ENCODE measurements at places on chromosomes 7 and 10. TPM values are rescaled to one million over a fixed set of nuclear protein-coding genes. Genes with fewer than 3 reads are reported as not detected.

The SORCS3 gene
- not detected for total RNA-seq

The FANK1 gene
- not detected for total RNA-seq

The CLIP2 gene
- 0.76 TPM for total RNA-seq

The MAGI2 gene
- 0.93 TPM for total RNA-seq

The LRIT1 gene
- not detected for total RNA-seq

- H3K27ac ChIP-seq, result no peak overlapping the region
- H3K4me1 ChIP-seq, result no peaks in the 10 kb centered on the region
- no peaks in the 10 kb centered on the region for H3K36me3 ChIP-seq
- no peaks in the 10 kb centered on the region for H3K27me3 ChIP-seq
These were observed 127.8 kb downstream of the PTPN20 start for GRCh38 chr10:47038881-47039561.

GRCh38 chr10:28020993-28021982 is 22.4 kb upstream of the ODAD2 start:
- H3K27me3 ChIP-seq, result no peaks in the 10 kb centered on the region
- no peak overlapping the region for H3K4me3 ChIP-seq
- no peak overlapping the region for H3K27ac ChIP-seq

- 0 out of 2 replicates have a peak, but pooled peaks cover 3% of the 10 kb centered on the region for H3K4me1 ChIP-seq
- H3K27ac ChIP-seq, result no peak overlapping the region
- no peaks in the 10 kb centered on the region for H3K27me3 ChIP-seq
- DNase-seq, result no peak
- no peak overlapping the region for H3K4me3 ChIP-seq
These were observed 5.1 kb downstream of the PRXL2A start for GRCh38 chr10:80413271-80413996.

DNA sequence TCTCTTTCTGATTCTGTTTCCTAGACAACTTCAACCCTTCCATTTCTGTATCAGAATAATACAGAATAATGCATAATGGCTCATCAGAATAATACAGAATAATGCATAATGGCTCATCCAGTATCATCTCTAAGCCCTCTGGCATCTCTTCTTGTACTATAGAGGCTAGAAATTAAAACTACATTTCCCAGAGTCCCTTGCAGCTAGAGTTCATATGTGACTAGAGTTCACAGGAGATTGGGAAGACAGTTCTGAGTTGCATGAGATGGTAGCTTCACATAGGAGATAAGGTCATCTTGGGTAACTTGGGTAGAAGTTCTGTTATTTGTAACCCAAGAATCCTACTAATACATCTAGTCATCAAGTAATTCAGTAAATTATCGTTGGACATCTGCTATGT is 122.9 kb upstream of the NRBF2 start:
- no peak overlapping the region for H3K27ac ChIP-seq
- no peaks in the 10 kb centered on the region for H3K36me3 ChIP-seq
- H3K4me3 ChIP-seq, result no peak overlapping the region
- DNase-seq, result no peak

- no peak overlapping the region for H3K27ac ChIP-seq
- H3K4me1 ChIP-seq, result no peaks in the 10 kb centered on the region
- H3K27me3 ChIP-seq, result no peaks in the 10 kb centered on the region
- no peak overlapping the region for H3K4me3 ChIP-seq
- no peak for DNase-seq
These were observed 456.1 kb downstream of the PHTF2 start for GRCh38 chr7:78254726-78255055.

DNA sequence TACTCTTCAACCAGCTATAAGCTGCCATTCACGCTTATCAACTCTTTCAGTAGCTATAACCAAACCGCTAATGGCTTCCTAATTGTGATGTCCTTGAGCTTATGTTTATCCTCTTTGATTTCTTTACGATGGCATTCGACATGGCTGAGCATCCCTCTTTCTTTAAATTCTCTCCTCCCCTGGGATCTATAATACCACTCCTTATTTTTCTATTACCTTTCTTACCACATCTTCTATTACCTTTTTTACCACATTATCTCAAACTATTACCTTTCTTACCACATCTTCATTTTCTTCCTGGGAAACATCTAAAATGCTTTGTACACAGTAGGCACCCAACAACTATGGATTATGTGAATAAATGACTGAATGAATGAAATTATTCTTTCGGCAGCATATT is 13.1 kb downstream of the ZCWPW1 start:
- H3K36me3 ChIP-seq, result no peaks in the 10 kb centered on the region
- no peak for DNase-seq
- H3K4me1 ChIP-seq, result peaks cover 7% of the 10 kb centered on the region
- no peaks in the 10 kb centered on the region for H3K27me3 ChIP-seq
- H3K4me3 ChIP-seq, result no peak overlapping the region

Data from Karpas-422 (cell line).